Left renal pelvis (tissue), 4 donors: ENCODE measurements at places on chromosomes 3 and 15. TPM values are rescaled to one million over a fixed set of nuclear protein-coding genes. Genes with fewer than 3 reads are reported as not detected.

Gene CFAP91
- 5.1 TPM for polyA plus RNA-seq

DNA sequence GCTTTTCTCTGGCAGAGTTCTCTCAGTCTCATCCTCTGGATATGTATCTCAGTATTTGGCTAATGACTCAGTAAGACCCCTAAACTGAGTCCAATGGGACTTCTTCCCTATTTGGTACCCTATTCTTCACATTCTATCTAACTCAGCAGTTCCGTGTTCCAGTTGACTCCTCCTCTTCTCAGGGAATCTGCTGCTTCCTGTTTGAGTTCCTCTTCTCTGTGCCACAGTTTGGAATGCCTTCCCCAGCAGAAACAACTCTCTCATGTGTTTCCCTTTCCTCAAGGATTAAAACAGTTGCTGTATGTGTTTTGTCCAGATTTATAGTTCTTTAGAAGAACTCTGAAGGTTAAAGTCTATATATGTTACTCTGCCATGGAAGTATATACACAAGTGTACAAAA is 344.0 kb upstream of the RARB start:
- DNase-seq, result no peak

DNA sequence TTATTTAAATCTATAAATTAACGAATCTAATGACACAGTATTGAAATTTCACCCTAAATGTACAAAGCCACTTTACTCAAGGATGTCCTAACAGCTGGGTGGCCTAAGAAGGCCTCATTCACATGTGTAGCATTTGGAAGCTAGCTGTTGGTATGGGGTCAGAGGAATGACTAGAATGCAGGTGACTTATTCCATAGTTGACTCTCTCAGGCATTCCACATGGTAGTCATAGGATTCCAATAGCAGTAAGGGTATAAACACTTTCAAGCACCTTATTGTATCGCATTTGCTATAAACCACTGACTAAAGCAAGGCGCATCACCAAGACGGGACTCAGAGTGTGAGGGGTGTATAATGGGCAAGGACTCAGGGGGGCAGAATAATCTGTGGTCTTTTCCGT is 294.8 kb upstream of the EPHA3 start:
- no peak for DNase-seq

DNA sequence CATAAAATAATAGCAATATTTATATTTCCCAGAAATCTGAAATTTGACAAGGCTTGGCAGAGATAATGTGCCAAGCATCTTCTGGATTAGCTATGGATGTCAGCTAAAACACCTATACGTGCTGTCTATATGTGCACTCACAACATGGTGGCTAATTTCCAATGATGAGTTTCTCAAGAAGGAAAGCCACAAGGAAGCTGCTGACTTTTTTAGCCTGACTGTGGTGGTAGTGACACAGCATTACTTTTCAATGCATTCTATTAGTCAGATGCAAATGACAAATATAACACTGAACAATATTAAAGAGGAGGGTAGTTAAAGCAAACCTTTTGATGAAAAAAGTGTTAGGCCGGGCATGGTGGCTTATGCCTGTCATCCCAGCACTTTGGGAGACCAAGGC is 101.7 kb upstream of the CCDC54 start:
- no peak for DNase-seq

DNA sequence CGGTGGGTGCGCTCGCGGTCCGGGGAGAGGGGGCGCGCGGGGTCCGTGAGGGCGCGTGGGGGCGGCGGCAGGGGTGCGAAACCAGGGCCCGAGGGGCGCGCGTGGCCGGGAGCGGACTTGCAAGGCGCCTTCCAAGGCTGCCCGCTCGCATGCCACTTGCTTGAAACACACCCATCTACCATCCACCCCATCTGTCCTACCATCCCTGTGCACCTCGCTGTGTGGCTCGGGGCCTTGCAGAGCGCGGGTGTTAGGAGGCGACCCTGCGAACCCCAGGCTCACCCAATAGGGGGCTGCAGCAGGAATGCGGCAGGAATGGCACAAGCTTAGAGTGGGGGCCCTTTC is 240 bp downstream of the CFAP100 start:
- no peak for DNase-seq

GRCh38 chr3:122858373-122858772 is 63.5 kb downstream of the SLC49A4 start:
- DNase-seq, result peak; percentile 6

Gene KCNMB3
- 4.2 TPM for polyA plus RNA-seq

DNA sequence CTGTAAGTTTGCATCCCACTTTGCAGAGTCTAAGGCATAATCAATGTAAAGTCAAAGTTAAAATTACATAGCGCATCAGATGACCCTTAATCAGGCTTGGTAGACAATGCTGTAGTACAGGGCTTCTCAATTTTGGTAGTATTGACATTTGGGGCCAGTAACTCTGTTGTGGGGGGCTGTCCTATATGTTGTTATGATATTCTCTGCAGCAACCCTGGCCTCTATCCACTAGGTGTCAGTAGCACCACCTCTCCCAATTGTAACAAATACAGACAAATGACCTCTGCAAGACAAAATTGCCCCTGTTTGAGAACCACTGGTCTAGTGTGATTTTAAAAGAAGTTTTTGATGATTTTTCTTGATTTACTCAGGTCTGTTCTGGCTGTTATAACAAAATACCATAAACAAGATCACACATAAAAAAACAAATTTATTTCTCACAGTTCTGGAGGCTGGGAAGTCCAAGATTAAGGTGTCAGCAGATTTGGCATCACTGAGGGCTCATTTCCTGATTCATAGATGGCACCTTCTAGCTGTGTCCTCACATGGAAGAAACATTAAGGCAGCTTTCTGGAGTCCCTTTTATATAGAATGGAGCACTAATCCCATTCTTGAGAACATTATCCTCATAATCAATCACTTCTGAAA is 37.6 kb upstream of the SLC9A9 start:
- no peak for DNase-seq

Gene KBTBD8
- polyA plus RNA-seq, result 1.6 TPM

DNA sequence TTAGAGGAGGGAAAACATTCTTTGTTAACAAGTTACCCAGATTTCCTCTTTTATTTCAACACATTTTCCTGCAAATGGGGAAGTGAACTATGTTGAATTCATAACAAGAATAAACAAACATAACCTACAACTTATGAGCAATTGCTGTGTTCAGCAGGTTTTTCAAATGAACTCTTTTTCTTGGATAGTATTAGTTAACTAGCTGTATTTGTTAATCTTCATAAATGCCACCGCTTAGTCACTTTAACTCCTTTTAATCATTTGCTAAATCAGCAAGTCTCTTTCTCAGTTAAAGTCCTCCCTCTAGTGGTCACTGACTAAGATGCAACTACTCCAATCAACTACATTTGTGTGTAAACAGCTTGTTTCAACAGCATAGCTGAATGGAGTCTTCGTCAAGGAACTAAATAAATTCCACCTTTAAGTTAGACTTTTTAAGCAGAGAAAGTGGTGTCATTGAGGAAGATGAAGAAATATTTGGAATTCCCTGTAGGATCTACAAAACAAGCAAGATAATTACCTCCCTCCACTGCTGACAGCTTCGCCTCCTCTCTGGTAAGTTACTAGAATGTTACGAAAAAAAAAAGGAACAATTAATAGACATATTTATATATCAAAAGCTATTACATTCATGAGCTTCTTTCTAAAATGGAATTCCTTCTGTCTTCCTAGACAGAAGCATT is 1122.0 kb downstream of the ROBO1 start:
- peak; percentile 64 for DNase-seq

- no peak for DNase-seq
Observed at GRCh38 chr15:87537295-87537694, 719.2 kb downstream of the NTRK3 start.

DNA sequence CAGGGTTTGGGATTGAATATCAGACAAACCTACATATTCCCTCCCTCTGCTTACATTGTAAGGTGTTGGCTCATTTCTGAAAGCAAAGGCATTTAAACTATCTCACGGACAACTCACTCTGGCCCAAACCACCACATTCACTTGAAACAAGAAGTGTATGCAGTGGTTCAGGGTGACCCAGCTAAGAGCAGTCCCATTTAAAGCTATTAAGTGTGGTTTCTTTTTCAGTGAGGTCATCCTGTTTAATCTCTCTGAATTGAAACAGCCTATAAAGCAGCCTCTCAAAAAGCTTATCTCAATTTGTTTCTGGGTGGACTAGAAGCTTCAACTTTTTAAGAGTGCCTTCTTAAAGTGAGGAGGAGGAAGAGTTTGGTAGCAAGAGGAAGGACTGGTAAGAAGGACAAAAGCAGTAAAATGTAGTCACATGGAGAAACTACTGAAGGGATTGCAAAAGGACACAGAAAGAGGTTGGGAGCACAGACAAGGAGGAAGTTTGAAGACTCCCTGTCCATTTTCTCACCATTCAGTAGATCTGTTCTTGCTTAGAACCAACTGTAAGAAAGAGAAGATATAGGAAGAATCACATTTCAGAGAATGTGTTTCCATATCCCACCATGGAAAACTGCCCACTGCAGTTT is 151.6 kb downstream of the TMCO5A start:
- no peak for DNase-seq
